ENCODE measurements at places on chromosomes 5 and 9.
A peak's percentile ranks its signal among the peaks of the same experiment; 100 is the strongest.

DNA sequence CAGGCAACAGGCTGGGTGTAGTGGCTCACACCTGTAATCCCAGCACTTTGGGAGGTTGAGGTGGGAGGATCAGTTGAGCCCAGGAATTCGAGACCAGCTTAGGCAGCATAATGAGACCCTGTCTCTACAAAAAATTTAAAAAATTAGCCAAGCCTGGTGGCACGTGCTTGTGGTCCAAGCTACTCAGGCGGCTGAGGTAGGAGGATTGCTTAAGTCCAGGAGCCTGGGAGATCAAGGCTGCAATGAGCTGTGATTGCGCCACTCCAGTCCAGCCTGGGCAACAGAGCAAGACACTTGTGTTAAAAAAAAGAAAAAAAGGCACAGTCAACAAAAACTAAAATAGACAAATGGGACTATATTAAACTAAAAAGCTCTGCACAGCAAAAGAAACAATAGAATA, 29.3 kb downstream of the ATP6V0E1 start:
- DNase-seq: no peak

DNA sequence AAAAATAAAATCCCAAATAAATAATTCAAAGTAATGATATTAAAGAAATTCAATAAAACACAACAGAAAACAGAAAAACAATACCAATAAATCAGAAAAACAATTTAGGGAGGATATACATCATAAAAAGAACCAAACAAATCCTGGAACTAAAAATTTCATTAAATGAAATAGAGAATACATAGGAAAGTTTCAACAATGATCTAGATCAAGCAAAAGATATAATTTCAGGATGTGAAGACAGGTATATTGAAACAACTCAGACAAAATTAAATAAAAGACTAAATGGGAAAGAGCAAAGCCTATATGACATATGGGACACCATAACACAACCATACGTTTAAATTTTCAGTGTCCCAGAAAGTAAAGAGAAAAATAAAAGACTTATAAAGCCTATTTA, 85.1 kb upstream of the GHR start:
- no peak for DNase-seq

GRCh38 chr9:27829621-27830020, 256.3 kb upstream of the C9orf72 start:
- no peak for DNase-seq

- no peak for DNase-seq
Measured at GRCh38 chr5:64299805-64300204, 134.2 kb downstream of the RNF180 start.

DNA sequence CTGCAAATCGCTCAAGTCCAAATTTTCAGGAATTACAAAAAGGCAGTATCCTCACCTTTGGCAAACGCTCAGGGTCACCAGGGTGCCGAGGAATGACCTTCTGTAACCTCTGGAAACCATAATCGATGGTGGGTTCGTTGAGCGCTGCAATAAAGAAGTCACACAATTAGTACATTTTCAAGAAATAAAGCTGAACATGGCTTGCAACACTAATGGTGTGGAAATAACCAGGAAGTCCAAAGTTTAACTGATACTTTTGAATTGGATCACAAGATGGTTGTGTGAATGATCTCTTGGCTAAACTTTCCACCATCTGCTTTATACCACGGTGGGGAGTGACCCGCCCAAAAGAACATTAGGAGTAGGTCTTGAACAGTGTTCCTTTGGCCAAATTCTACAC, 368.7 kb downstream of the EBF1 start:
- DNase-seq: no peak

DNA sequence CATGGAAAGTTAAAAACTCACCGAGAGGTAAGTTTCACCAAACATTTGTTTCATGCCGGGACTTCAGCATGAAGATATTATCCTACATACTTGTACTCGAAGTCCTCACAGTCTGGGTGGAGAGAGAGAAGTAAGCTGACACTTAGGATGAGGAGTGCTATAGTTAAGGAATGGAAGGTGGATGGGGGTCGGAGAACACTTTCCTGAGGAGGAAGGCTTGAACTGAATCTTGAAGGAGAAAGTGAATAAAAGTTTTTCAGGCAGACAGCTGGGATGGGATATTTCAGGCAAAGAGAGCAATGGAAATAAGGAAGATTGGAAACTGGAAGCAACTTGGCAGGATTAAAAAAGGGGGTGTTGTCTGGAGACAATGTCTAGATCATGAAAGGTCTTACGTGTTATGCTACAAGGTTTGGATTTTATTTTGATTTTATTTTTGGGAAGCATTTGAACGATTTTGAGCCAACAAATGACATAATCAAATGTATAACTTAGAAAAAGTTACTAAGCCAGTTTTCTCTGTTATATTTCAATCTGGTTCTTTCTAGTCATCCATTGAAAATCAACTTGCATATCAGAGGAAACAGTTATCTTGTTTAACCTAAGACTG, 167.1 kb downstream of the PAM start:
- no peak for DNase-seq

DNA sequence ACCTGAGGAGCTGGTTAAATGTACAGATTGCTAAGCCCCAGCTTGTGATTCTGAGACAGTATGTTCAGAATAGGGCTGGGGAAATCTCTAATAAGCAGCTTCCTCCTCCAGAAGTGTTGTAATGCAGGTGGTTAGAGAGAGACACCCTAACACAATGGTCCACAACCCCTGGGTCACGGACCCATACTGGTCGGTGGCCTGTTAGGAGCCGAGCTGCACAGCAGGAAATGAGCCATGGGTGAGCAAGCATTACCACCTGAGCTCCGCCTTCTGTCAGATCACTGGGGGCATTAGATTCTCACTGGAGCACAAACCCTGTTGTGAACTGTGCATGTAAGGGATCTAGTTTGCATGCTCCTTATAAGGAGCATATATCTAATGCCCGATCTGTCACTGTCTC, 61.8 kb downstream of the SLC36A1 start:
- no peak for DNase-seq

DNA sequence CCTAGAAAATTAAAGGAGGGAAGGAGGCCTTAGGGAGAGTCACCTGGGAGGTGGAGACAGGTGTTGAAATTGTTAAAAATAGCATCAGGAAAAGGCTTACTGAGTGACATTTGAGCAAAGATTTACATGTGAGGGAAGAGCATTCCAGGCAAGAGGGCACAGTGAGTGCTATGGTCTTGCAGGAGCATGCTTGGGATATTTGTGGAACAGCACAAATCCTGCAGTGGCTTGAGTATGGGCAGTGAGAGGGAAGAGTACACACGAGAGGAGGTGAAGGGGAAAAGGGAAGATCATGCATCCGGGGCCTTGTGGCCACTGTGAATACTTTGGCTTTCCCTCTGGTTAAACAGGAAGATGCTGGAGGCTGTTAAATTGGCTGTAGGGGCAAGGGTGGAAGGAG, 36.6 kb downstream of the ACER2 start:
- peak; percentile 11 for DNase-seq

Measured in NCI-H187 treated with DMSO at 0.1 percent for 48 hours (cell line).